Thyroid gland (tissue), 4 donors: ENCODE measurements at places on chromosomes 1 and 21. TPM values are rescaled to one million over a fixed set of nuclear protein-coding genes. Genes with fewer than 3 reads are reported as not detected.

- no peak for DNase-seq
These were observed 1.4 kb downstream of the PLA2G5 start for GRCh38 chr1:20071416-20071815.

- no peak for DNase-seq
These were observed 43.1 kb upstream of the IGSF3 start for GRCh38 chr1:116710420-116711262.

The ZNF593OS gene
- total RNA-seq, result 0.33 TPM

The SLAMF6 gene
- total RNA-seq, result 3.6 TPM

The RNU5D-1 gene
- total RNA-seq, result not detected
